ENCODE measurements at places on chromosomes 12 and 14.

DNA sequence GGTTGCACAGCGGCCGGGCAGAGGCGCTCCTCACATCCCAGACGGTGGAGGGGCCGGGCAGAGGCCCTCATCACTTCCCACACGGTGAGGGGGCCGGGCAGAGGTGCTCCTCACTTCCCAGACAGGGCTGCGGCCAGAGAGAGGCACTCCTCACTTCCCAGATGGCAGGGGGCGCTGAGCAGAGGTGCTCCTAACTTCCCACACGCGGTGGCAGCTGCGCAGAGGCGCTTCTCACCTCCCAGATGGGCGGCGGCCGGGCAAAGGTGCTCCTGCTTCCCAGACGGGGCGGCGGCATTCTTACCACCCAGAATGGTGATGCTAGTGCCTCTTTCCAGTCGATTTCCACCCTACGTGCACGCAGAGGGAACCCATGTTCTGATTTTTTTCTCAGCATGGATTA is 304.4 kb downstream of the RGS6 start:
- no peak for DNase-seq

GRCh38 chr14:90341784-90342183 is 10.0 kb upstream of the NRDE2 start:
- DNase-seq: no peak

DNA sequence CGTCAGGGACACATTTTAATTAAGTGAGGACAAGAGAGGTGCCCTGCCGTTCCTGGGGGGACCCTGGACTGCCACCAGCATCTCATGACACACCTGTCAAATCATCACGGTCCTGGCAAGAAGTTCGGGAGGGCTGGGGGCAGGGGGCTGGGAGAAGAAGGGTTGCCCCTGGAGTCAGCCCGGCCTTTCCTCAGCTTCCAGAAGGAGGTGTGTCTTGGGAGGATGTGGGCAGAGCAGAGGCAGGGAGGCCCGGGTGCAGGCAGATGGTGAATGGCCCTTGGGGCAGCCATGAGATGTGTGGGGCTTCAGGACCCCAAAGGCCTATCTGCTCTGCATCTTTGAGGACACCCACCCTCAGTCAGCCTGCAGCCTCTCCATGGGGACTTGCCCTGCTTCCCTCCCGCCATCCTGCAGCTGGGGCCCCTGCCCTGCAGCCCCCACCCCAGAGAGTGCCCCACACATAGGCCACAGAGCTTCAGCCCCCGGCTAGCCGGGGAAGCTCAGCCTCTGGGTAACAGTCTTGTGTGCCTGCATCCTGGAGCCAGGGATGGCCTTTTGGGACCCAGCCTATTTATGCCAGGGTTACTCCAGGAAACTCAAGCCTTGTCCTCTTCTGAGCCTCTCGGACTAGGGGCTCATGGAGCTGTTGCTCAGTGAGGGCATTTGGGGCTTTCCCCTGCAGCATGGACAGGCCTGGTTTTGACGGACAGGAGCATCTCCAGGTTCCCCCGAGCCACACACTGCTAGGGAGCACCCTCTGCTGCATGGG is 178.5 kb downstream of the KIF26A start:
- DNase-seq: no peak

GRCh38 chr12:53754188-53754585 is 2.4 kb upstream of the CISTR start:
- no peak for DNase-seq

GRCh38 chr12:52415870-52416750 is 10.0 kb upstream of the KRT82 start:
- DNase-seq: no peak

DNA sequence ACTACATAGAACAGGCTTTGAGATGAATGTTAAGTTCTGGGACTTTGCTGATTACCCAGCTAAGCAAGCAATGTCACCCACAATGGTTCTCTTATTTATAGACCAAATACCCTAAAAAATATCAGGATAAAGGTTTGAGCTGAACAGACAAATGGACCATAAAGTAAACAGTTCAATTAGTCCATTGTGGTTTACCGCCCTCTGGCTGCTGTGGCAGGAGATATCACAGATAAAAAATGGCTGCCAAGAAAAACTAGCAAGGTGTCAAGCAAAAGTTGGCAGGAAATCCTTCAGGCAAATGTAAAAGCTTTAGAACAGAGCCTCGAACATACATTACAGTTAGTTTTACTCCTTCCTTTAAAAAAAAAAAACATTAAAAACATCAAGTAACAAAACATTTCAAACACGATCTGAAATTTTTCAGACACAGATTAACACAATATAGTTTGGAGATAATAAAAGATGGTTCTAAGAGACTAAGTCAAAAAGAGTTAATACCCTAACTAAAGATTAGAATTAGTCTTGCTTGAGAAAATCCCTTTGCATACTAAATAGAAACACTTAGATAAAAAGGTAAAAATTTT is 41.3 kb downstream of the MED13L start:
- DNase-seq: no peak

- DNase-seq: no peak
Observed at GRCh38 chr14:75144944-75145343, 18.1 kb upstream of the NEK9 start.

DNA sequence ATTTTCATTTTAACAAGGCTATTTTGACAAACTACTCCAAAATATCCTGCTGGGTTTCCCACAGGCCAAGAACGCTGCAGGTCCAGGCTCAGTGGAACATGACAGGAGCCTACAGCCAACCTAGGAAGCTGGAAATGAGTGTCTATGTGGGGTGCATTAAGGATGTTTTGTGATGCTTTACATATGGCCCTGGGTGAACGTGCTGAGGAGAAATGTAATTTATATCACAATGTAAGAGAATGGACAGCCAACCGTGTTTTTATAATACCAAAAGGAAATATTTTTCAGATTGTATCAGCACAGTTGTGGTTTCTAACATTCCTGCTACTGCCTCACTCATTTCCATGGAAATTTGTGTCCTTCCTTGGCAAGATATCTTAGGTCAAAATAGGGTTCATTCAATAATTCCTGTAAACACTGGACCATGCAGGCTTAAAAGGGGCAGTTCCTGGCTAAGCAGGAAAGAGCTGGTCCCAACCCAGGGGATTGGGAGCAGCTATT is 51.5 kb downstream of the ST8SIA1 start:
- DNase-seq: no peak

DNA sequence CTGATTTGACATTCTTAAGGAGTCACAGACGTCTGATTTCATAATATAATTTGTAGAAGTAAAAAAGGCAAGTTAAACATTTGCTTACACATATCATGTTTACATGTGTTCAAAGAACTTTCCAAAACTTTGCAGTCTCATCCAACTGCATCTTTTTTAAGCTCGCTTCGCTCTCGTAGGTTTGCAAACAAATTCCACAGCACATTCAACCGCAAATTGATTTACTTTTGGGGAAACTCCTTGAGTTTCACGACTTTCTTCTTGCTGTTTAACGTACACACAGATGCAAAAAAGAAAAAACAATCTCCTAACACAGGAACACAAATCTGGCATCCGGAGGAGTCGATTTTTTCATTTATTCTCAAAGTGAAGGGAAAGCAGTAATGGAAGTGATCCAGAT is 1149.5 kb downstream of the VRK1 start:
- no peak for DNase-seq

GRCh38 chr14:98477935-98478334 is 794.1 kb downstream of the BCL11B start:
- DNase-seq: no peak

DNA sequence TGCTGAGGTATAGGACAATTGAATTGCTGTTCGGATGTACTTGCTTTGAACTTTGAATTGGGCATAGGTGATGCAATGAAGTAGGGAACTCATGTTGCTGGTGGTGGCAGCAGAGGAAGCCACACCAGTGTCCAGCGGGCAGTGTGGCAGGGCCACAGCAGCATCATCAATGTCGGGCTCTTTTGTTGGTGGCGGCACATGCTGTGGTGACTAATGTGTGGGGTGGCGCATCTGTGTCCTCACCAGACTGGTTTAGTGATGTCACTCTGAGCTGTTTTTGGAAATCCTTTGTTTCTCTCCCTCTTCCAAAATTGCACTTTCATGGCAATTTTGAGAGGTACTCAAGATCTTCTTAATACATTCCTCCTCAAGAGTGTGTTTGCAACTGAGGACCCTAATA is 187.6 kb downstream of the ETNK1 start:
- DNase-seq: no peak

DNA sequence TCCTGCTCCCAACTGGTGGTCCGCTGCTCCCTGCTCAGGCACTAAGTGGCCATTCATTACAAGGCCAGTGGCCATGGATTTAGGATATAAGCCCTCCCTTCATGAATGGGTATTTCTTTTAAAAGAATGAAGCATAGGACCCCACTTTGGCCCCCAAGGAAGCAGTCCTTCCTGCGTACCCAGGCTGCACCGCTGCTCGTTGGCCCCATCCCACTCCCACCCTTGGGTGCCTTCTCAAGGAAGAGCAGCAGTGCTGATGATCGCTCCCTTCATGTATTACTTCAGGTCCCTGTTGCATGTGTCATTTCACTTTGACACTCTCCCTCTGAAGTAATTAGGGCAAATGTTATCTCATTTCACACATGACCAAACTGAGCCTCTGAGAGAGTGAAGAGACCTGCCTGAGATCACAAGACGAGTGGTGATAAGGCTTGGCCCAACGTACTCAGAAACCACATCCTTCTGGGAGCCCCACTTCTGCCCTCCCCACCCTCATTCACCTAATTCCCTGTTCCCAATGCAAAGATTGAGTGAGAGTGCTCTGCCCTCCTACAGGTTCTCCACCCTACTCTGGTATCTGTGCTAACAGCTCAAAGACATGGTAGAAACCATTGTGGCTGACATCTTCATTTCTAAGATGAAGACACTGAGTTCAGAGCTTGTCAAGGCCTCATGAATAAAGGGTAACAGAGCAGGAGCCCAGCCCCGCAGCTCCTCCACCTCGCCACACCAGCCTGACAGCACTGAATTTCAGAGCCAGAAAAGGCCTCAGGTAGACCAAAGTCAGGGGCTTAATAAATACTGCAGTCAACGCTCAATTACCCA is 10.3 kb upstream of the KRT2 start:
- DNase-seq: no peak

GRCh38 chr14:54301359-54301758 is 95.4 kb upstream of the CDKN3 start:
- no peak for DNase-seq

GRCh38 chr14:85252011-85252410 is 277.9 kb upstream of the FLRT2 start:
- no peak for DNase-seq

GRCh38 chr14:71319666-71320065 is 412.4 kb downstream of the PCNX1 start:
- no peak for DNase-seq

DNA sequence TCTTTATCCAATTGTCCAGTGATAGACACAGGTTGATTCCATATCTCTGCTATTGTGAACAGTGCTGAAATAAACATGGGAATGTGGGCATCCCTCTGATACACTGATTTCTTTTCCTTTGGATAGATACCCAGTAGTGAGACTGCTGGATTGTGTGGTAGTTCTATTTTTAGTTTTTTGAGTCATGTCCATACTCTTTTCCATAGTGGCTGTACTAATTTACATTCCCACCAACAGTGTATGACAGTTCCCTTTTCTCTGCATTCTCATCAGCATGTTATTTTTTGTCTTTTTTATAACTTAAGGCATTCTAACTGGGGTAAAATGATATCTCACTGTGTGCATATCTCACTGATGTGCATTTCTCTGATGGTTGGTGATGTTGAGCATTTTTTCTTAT is 24.8 kb upstream of the VASH1 start:
- DNase-seq: no peak

- no peak for DNase-seq
Observed at GRCh38 chr12:104182144-104182543, 33.4 kb upstream of the TXNRD1 start.

- no peak for DNase-seq
Observed at GRCh38 chr12:81627336-81628189, 131.6 kb downstream of the PPFIA2 start.

DNA sequence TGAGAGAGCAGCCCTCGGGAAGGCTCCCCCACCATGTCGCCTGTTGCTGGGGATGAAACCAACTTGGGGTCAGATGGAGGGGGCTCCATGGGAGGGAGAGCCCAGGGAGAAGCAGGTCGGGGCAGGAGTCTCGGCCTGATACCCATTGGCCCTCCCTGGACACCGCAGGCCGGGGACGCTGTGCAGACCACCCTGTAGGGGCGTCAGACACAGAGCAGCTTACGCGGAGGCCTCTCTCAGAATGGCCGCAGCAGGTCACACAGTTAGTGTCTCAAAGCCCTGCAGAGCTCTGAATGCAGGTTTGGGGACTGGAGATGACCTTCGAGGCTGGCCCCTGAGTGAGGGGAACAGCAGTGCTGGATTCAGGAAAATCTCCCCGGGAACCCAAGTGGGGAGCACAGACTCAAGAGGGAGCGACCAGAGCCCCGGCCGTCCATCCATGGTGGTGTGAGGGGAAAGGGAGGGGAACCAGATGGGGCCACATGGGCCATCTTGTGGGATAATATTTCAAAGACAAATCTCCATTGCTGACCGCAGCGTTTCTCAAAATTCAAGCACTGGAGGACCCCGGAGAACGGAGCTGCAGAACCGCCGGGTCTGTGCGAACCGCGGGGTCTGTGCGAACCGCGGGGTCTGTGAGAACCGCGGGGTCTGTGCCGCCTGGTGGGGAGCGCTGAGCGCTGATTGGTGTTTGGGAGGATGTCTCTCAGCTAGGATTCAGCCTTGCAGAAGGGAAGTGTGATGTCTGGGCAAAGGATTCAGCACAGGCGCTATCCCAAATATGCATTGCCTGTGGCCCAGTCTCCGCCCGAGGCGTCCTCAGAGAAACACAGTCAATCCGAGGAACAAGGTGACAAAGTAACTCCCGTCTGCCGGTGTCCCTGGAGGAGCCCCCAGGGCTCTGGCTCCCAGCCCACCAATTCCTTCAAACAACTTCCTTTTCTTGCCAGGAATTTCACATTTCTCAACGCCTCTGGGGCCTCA is 324.4 kb upstream of the RTL1 start:
- no peak for DNase-seq

DNA sequence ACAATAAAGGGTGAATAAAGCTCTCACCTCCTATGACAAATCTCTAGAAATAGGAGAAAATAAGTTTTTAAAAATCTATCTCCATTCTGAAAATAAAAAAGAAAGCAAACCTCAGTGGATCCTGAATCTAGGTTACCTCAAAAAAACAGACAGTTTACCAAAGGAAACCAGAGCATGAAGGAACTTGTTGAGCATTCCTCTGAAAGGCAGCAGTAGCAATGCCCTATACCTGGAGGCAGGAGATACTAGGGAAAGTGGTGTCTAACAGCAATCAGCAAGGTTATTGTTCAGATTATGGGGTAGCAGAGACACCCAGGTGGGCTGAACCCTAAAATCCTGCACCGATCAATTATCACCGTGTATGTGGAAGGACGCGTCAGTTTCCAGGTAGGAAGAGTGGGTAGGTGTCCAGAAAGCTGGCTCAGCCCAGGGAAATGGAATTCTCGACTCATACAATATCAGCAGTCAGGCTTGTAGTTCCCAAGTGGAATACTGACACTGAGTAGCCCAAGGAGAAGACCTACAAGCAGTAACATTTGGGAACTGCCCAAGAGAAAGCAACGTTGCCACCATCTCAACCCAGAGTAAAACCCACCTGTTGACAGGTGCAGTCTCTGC is 128.3 kb downstream of the ST8SIA1 start:
- DNase-seq: no peak

DNA sequence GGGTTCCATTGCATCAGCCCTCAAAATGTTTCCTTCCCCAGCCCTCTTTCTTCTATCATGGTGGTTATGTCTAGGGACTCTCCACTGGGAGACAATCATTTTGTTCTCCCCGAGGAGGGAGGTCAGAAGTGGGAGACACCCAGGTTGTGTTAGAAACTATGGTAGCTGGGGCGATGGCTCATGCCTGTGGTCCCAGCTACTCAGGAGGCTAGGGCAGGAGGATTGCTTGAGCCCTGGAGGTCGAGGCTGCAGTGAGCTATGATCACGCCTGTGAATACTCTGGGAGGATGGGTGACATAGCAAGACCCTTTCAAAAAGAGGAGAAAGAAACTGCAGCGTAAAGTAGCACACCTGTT is 13.0 kb upstream of the LRRC23 start:
- no peak for DNase-seq

All from cortex of kidney (tissue), 1 donor.